ENCODE measurements at places on chromosomes 4 and X. TPM values are rescaled to one million over a fixed set of nuclear protein-coding genes. Genes with fewer than 3 reads are reported as not detected.

DNA sequence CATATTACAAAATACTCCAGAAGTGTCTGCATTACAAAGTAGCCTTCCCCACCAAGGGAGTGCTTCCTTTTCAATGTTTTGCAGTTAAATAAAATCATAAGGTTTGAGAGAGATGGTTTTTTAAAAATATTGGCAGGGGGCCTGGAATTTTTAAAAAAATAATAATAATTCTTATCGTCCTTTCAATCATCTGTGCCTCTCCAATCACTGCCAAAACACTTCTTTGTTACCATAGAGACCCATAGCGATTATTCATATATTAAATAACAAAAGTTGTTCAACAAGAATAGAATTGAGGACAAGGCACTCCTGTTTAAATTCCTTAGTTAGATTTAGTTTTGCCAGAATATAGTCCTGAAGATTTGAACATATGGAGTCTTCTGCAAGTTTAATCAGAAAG lies 203.1 kb downstream of the FAT4 start:
- DNase-seq: no peak

- no peak for DNase-seq
Measured at GRCh38 chr4:47720787-47721186, 117.1 kb downstream of the CORIN start.

DNA sequence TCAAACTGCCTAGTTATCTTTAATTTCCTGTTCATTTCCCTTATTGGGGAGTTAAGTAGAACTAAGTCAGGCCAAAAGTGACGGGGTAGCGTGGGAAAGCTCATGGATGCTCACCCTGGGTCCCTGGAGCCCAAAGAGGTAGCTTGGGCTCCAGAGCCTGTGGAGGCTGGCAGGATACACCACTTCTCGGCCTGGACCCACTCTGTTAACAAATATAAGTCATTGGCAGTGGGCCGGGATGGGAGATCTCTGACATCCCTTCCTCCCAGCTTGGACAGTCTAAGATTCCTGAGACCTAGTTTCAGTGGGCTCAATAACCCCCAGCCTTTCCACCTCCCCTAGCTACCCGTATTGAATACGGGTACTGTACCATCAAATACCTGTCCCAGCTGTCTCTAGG lies 106.1 kb downstream of the EFNB1 start:
- DNase-seq: no peak

DNA sequence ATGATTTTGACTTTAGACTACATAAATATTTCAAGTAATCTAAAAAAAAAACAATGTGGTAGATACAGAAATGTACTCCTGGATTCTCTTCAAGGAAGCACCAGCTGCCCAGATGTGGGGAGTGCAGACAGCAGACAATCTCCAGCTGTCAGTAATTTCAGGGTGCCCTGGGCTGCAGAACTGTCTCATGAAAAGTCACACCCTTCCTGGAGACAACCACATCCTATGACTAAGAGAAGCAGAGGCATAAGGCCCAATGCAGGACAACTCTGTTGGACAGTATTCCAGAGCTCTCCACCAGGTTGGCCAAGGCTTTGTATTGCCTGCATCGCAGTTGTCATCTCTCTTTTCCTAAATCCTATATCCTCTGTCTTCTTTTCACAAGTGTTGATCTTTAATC lies 34.4 kb upstream of the BLTP1 start:
- peak; percentile 19 for DNase-seq

DNA sequence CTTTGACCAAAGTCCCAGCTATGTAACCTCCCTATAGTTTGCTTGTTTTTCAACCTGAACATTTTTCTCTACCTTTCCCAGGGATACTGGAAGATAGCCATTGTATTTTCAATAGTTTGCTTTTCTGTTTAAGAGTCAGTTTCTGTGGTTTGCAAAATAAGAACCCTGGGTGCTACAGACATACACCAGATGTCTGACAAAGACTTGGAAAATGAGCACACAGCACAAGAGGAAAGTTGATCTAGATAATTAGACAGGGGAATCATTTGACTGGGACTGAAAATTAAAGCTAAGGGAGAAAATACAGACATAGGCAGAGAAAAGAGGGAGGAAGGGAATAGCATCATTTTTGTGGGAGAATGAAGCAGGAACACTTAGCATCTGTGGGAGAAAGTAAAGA lies 218.3 kb upstream of the CNKSR2 start:
- DNase-seq: no peak

DNA sequence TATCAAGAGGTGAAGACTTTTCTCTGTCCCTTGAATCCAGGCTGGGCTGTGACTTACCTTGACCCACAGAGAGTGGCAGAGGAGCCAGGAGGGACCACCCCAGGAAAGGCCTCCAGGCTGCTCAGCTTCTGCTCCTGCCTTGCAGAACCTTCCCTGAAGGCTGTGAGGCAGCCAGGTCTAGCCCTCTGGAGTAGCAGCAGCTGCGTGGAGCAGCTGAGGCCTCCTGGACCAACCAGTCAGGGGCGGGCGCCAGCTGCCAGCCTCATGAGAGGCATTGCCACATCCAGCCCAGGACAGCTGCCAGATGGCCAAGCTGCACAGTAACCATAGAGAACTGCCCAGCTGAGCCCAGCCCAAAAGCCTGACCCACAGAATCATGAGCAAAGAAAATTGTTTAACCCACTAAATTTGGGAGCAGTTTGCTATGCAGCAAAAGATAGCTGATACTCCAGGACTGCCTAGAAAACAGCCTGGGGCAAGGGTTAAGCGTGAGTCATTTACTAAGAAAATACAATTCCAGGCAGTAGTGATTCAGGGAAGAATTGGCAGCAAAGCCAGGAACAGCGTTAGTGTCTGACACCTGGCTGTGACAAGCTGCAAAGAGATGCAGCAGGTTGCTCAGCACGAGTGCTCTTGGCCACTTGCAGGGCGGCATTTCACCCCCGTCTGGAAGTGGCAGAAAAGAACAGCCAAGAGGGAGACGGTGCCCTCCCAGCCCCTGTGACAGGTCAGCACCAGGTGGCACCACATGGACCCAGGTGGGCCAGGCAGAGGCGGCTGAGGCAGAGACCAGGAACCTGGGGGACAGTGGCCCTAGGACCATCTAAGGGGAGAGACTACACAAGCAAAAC lies 14.7 kb upstream of the PDE6B start:
- no peak for DNase-seq

DNA sequence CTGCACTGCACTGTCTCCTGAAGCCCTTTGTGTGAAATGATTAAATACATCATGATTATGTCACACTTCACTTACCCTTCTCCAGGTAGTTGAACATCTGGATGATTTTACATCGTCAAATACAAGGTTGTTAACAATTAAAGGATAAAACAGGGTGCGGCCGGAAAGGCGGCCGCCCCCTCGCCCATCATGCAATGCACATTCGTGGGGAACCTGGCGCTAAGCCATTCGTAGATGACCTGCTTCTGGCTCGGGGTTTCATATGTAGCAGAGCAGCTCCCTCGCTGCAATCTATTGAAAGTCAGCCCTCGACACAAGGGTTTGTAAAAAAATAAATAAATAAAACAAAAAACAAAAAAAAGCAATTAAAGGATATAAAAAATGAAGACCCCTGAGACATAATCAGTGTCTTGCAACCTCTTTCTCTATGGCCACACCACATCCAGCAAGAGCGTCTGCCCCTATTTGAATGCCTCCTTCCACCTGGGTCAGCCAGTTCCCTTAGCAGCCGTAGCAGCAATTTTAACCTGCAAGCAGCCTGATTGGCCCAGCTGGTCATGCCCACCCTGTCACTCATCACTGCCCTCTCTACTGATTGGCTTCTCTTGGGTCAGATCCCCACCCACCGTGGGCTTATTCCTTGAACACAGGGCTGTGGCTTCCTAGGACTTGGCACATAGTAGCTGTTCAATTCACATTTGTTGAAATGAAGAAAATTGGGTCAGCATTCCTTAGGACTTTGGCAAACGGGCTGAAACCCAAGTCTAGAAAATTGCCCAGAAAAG lies 147.8 kb upstream of the PSAPL1 start:
- DNase-seq: peak; percentile 13

The ETDA gene
- total RNA-seq: not detected

The JADE1 gene
- total RNA-seq: 37.3 TPM

The KDM5C gene
- 110 TPM for total RNA-seq

The ASB12 gene
- 0.18 TPM for total RNA-seq

The FAM193A gene
- 24.6 TPM for total RNA-seq

The NAA11 gene
- total RNA-seq: 24.4 TPM

The GLRA3 gene
- total RNA-seq: 0.11 TPM

The ZC4H2 gene
- 1.9 TPM for total RNA-seq

The CPEB2 gene
- total RNA-seq: 3.2 TPM

All from K562 (cell line).